OCI-M1 (cell line): ENCODE measurements at places on chromosomes 1 and 21.

DNA sequence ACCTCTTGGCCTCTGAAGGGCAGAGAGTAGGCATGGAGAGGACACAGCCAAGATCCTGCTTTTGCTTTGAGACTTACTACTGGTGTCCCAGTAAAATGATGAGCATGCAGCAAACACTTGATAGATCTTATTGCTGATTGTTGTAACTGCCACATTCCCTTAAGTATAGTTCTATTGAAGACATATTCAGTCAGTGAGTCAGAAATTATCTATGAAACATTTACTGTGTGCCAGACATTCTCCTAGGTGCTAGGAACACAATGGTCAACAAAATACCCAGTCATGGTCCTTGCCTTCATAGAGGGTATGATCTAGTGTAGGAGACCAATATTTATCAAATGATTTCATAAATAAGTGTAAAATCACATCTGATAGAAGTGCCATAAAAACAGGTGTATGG, 13.6 kb downstream of the STYXL2 start:
- DNase-seq: no peak

DNA sequence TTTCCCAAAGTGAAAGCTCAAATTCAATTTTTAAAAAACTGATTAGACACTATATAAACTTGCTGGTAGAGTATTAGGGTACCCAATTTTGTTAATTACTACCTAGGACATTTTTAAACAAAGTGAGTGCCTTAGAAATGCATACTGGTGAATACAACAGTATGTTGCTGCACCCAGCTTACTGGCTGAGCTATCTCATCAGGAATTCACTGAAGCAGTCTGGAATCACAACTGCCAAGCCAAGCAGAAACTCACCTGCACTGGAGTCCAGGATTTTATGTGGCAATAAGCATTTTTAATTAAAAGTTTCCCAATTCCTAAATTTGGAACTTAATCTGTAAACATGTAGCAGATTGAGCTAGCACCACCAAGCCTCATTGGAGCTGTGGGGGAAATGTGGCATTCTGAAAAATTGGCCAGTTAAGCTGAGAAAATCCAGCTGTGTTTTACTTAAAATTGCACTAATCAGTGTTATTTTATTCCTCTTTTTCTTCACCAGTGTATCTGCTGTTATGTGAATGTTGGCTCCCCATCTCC, 61.8 kb downstream of the CLEC20A start:
- DNase-seq: no peak

DNA sequence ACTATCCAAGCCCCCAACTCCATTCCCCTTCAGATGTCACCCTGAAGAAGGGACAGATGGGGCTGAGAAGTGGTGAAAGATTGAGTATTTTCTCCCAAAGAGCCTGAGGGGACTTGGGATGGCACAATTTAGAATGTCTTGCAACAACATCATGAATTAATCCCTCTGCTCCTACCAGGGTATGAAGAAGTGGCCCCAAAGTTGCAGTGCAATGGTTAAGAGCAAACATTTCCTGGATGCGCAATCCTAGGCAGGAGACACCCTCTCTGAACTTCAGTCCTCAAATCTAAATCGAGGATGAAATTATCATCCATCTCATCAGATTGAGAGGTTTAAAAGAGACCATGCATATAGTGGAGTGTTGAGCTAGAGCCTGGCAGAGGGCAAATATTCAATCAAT, 28.6 kb upstream of the CITED4 start:
- no peak for DNase-seq

DNA sequence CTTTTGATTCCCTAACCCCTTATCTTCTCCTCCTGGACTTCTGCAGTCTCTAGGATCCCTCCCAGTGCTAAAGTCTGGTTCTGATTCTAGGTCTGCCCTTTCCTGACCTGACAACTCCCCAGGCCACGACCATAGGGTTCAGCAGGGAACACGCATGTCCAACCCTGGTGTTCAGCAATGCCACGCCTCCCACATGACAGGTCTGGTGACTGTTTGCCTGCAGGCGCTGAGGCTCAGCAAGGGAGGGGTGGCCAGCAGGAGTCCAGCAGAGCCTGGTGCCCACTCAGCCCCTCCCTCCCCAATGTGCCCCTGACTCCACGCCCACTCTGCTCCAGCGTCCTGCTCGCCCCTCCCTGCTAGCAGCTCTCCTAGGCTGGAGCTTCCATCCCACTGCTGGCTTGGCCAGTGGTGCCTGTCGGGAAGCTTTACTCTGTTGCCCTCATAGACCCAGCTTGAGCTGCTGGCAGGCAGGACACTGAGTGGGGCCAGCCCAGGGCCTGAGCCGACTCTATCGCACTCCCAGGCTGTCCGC, 17.3 kb downstream of the SLC9A1 start:
- no peak for DNase-seq
